Fibroblast of lung (primary cell): ENCODE measurements at places on chromosomes 6 and 20. TPM values are rescaled to one million over a fixed set of nuclear protein-coding genes. Genes with fewer than 3 reads are reported as not detected.

Gene TFAP2B
- not detected in 2 replicates for polyA plus RNA-seq

GRCh38 chr20:21342656-21343345 is 39.7 kb downstream of the XRN2 start:
- DNase-seq, result peak; percentile 48

Gene MEI4
- not detected in 2 replicates for polyA plus RNA-seq

DNA sequence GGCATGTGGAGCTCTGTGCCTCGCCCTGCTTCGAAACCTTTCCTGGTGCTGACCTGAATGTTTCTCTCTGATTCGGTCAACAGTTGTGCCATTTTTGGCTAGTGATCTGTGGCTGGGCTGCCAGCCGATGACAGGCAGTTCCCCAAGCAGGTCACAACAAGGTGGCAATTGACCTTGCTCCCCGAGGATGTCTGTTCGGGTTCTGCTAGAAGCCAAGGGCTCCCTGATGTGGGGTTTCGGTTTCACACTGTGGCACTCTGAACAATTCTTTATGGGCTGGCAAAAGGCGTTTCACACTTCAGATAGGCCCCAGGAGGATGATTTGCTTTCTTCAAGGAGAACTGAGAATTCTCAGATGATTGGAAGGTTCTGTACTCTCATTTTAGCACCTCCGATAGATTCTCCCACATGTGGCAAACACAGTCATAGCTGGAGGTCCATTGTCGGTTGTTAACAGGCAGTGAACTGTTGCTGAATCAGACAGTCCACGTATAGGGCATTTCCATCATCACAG is 135.6 kb downstream of the SLC24A3 start:
- DNase-seq, result no peak

Gene SLC17A5
- polyA plus RNA-seq, result 34.1 and 56.8 TPM in 2 replicates

GRCh38 chr6:25431306-25431974 is 152.3 kb downstream of the CARMIL1 start:
- no peak for DNase-seq

DNA sequence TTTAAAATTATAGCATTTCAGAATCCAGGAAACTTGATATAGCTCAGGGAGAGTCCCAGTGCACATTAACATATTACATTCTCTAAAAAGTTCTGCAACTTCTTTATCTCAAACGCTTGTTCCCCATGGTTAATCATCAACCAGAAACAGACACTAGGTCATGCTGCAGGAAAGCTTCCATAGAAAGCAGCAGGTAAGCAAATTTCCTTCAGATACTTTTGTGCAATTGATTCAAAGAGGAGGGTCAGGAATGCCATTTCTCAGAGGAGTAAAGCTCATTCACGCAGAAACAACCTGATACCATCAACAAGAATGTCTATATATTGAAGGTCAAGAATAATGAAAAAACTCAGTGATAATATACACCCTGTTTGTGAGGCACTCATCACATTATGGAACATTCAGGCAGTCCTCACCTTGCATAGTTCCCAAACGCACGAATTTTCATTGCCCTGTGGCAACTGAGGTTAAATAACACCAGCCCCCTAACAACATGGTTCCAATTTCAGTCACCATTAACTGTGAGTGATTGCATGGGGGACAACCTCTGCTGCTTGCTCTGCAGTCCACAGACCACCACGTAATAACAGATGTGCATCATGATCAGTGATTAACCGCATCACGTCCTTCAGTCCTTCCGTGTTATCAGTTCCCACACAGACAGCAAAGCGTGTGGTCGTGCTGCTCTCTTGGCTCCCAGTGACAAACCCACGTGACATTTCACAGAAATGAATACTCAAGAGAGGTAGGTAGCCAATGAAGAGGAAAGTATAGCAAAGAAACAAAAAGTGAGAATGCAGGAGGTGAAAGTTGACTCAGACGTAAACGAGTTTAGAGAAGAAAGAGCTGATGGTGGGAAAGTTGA is 95.7 kb downstream of the LY86 start:
- DNase-seq, result no peak

GRCh38 chr20:57580478-57581201 is 19.7 kb downstream of the PCK1 start:
- DNase-seq, result no peak

GRCh38 chr20:3993109-3993508 is 22.2 kb downstream of the RNF24 start:
- no peak for DNase-seq

Gene FAM184A
- 0.09 and 0.43 TPM in 2 replicates for polyA plus RNA-seq

- no peak for DNase-seq
Measured at GRCh38 chr20:58863044-58863790, 10.7 kb downstream of the GNAS start.

Gene PHF20
- polyA plus RNA-seq, result 31.4 and 32.5 TPM in 2 replicates

Gene DEFB126
- polyA plus RNA-seq, result not detected in 2 replicates

- no peak for DNase-seq
Measured at GRCh38 chr6:41692080-41692675, 43.2 kb downstream of the TFEB start.

Gene TPD52L1
- 16.5 and 75.9 TPM in 2 replicates for polyA plus RNA-seq

GRCh38 chr6:96197241-96197640 is 181.5 kb downstream of the FUT9 start:
- no peak for DNase-seq

DNA sequence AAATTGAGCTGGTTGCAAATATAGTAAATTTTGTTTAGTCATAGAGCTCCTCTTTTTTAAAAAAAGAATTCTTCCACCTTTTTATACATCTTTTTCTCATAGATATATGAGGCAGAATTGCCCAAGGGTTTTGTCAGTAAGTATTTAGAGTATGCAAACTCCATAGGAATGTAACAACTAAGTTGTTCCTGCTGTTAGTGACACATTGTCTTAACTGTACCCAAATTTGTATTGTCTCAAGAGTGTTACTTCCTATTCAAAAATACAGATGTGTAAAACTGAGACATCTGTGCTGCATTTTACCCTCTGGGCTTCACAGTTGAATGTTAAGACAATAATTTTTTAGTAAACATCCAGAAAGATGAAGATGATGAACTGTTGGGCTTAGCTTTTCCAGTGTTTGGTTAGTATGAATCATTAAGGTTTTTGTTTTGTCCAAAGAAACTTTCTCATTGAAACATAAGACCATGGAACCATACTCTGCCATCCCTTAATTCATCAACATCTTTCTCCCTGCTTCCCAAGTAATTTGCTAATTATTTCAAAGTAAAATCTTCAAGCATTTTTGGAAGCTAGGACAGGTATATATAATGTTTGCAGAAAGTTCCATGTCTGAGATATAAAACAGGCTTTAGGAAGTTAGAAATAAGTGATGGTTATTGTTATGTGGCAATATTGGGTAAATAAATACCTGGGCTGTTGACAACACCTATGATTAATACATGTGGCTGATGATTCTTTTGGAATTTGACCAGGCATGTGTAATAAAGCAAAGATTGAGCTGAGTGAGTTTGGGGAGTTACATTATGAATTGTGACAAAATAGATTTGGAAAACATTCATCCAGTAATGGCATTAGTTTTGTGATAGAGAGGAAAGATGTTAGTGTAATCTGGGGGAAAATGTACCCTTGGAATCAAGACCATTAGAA is 11.2 kb downstream of the OGFRL1 start:
- no peak for DNase-seq

DNA sequence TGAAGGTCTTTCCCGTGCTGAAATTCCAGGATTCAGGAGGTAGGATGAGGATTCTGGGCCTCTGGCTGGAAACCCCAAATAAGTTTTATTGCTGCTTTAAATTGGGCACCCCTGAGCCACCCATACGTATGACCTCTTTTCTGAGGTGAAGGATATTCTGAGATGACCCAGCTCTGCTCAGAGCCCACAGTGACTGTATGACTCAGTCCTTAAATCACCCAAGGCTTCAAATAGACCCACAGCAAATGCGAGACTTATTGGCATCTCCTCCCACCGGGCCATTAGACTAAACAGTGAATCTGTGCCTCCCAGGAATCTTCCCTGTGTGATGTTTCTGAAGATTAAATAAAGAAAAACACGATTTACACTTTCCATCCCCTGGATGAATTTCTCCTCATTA is 9.5 kb downstream of the SIRPG start:
- DNase-seq, result no peak

Gene PRPH2
- polyA plus RNA-seq, result 4.0 and 6.3 TPM in 2 replicates

GRCh38 chr6:102763891-102764290 is 1370.4 kb downstream of the GRIK2 start:
- DNase-seq, result no peak

Gene SLC12A5
- polyA plus RNA-seq, result 0.11 and 0.27 TPM in 2 replicates

Gene ADGB
- not detected in 2 replicates for polyA plus RNA-seq

DNA sequence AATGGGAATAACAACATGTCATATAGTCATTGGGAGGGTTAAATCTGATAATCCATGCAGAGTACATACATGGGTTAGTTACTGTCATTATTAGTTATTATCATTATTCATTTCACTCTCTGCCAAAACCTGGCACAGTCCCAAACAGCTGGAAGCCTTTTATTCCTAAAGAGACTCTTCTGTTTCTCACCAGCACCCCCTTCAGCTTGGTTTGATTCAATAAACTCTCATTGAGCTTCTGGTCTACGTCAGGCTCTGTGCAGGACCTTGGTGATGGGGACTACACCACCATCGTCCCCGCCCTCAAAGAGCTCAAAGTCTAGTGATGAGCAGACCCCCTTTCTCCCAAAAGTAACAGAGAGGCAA is 2.3 kb downstream of the KCNK15 start:
- no peak for DNase-seq

- peak; percentile 23 for DNase-seq
Measured at GRCh38 chr20:34246126-34246626, 5.0 kb downstream of the ASIP start.

GRCh38 chr20:47521059-47521808 is 19.5 kb downstream of the NCOA3 start:
- DNase-seq, result no peak

Gene WRNIP1
- polyA plus RNA-seq, result 29.7 and 32.4 TPM in 2 replicates

Gene CLDN20
- 0.05 TPM in 1 of 2 replicates, not detected in the other for polyA plus RNA-seq

Gene OPN5
- polyA plus RNA-seq, result not detected in 2 replicates

Gene LGSN
- not detected in 2 replicates for polyA plus RNA-seq

Gene WFDC12
- not detected in 2 replicates for polyA plus RNA-seq

- DNase-seq, result no peak
Measured at GRCh38 chr20:22716821-22717351, 132.5 kb upstream of the FOXA2 start.

DNA sequence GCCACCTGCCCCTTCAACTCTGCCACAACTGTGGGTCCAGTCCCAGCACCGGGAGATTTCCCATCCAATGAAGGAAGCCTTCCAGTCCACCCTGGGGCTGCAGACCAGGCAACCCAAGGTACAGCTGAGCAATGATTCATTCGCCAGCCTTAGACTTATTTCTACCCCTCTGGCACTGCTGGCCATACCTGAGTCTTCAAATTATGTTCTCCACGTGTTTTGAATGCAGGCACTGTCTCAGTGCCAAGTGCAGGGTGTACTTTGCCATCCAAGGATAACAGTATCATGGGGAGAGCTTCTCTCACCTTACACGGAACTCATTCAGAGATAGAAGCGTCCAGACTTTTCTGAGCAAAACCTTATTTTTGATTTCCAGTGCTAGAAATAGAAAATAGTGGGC is 175.6 kb downstream of the ZFP64 start:
- no peak for DNase-seq

GRCh38 chr6:101397199-101397598 is 3.7 kb downstream of the GRIK2 start:
- DNase-seq, result peak; percentile 20

- DNase-seq, result peak; percentile 59
Measured at GRCh38 chr6:39790772-39791171, 1.4 kb upstream of the DAAM2 start.

GRCh38 chr6:116087437-116088027 is 13.1 kb upstream of the NT5DC1 start:
- DNase-seq, result peak; percentile 72

Gene BTN1A1
- not detected in 2 replicates for polyA plus RNA-seq

Gene RBM24
- polyA plus RNA-seq, result 1.8 and 2.5 TPM in 2 replicates

Gene HLA-DRB1
- 0.06 and 0.42 TPM in 2 replicates for polyA plus RNA-seq

DNA sequence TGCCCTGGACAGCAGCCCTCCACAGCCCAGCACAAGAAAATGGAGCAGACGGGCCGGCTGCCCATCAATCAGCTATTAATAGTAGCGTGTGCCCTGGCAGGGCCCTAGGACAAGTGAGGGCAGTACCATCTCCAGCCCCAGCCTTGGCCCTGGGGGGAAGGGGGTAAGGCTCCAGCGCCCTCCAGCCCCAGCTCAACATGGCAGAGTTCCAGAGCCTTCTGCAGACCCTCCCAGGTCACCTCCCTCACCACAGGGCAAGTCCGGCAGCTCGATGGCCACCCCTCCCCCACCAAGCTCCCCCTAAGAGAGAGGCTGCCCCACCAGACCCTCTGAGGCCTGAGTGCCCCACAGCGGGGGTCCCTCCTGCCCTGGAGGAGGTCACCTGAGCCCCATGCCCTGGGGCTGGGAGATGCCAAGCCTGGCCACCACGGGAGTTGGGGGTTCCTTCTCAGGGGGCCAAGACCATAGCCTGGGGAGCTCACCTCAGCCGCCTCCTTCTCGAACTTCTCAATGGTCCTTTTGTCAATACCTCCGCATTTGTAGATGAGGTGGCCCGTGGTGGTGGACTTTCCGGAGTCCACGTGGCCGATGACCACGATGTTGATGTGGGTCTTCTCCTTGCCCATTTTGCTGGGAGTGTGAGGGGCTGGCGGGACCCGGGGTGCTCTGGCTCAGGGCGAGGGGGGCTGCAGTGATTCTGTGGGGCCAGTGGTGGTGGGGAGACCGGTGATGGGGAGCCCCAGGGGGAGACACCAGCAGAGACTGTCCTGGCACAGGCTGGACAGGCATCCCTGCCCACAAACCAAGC is 1.5 kb downstream of the EEF1A2 start:
- no peak for DNase-seq

DNA sequence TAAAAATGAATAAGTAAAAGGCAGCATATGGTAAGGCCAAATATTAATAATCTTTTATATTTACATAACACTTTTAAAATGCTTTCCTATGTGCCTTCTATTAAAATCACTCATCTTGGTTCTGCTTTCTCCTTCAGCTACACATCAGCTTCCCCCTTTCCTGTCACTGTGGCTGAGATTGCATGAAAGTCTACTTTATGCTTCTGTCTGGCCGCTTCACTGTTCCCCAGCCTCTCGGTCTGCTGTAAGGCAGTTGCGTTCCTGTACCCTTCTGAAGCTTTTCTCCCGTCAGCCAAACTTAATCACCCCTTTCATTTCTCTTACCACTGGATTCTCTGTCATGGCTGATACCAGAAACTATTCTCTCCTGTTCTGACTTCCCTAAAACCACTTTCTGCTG is 34.6 kb downstream of the SOX4 start:
- DNase-seq, result no peak

- DNase-seq, result no peak
Measured at GRCh38 chr6:109434456-109434855, 6.0 kb downstream of the PPIL6 start.
